ENCODE measurements at places on chromosomes 4 and X.

GRCh38 chrX:87572901-87573300, 55.3 kb downstream of the KLHL4 start:
- DNase-seq, result no peak

DNA sequence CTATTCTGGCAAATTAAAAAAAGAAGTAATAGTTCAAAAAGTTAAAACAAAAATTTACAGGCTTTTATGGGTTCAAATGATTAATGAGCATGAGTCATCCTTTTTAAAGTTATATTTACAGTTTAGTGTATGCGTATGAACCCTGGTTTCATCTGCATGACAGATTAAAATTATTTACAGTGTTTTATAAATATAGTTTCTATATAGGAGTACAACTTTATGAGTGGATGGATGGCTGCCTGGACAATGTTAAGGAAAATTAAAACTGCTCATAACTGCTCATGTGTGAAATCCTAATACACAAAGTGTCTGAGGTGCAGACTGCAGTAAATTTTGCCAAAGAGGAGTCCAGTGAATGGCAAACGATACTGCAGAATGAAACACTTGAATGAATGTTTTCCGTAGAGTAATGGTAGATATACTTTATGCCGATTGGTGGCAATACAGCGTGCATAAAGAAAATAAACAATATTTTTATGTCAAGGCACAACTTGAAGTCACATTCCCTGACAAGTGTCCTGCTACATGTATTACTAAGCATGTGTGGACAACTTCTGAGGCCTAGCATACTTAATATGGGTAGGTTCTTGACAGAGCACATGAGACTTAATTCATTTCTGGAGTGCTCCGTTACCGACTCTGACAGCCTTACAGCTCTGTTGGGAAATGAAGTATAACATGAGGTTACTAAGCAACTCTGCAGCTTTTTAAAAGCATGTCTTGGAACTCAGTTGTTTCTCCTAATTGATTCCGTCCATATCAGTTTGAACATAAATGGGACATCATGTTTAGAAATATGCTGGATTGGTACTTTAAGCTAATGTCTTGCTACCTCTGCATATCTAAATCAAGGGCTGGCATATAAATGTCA, 985.6 kb upstream of the PCDH7 start:
- no peak for DNase-seq

GRCh38 chr4:102627831-102628523, 126.8 kb downstream of the NFKB1 start:
- DNase-seq, result no peak

DNA sequence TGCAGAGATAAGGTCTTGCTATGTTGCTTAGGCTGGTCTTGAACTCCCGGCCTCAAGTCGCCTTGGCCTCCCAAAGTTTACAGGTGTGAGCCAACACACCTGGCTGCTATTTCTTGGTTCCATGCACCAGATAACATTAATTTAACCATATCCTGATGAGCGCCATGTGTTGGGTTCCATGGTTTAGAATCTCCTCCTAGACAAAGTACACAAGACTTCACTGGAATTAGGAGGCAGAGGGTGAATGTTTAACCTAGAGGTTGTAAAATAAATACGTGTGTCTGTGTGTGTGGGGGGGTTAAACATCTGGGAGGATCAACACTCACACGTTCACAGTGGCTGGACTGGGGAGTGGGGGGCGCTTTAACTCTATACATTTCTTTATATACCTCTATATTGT, 32.4 kb upstream of the SORCS2 start:
- DNase-seq, result no peak

DNA sequence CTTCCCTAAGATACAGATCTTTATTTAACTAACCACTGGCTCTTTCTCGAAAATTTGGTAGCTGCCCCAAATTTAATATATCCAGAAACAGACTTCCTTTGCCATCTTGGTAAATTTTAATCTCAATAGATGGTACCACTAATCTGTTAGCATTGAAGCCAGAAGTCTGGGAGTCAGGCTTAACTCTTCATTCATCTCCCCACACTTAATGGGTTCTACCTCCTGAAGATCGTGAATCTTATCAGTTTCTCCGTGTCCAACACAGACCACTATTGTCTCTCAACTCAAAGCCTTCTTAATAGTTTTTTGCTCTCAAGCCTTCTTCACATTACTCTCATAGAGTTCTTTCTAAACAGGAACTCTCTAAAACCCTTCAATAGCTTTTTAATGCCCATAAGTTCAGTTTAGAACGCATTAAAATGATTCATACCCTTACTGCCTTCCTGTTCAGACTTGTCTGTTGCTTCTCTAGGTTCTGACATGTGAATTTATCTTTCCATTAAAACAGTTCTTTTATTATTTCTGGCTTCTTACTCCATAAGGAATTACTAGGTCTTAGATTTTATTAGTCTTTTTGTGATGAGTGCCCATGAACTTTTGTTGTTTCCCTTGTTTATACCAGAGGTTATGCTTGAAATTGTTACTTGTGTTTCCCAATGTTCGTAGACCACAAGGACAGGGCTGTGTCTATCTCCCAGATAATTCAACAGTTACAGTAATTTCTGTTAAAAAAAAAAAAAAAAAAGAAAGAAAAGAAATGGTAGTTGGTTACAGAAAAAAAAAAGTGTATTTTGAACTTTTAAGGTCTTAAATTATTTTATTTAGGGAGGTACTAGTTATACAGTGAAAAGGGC, 54.7 kb downstream of the SMARCAD1 start:
- DNase-seq, result no peak
